ENCODE measurements at places on chromosomes 1 and 21. TPM values are rescaled to one million over a fixed set of nuclear protein-coding genes. Genes with fewer than 3 reads are reported as not detected.

Gene REG4
- total RNA-seq: not detected

- DNase-seq: no peak
Measured at GRCh38 chr1:196372896-196373536, 235.2 kb downstream of the KCNT2 start.

Gene HSD3B2
- total RNA-seq: not detected

- no peak for DNase-seq
Measured at GRCh38 chr21:24737296-24737850, 869.9 kb downstream of the MRPL39 start.

DNA sequence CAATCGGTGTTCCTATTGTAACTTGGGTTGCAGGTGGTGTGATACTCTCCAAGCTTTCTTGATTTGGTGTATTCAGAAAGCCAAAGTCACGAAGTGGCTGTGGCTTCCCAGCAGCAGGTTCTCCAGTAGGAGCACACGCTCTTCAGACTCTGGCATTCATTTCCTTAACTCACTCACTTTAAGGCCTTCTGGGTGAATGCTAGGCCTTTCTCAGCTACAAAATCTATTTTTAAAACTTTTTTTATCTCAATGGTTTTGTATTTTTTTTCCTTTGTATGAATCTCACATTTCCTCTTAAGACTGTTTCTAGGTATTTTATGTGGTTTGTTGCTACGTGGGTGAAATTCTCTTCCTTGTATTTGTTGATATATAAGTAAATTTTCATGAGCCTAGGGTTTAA, 22.9 kb upstream of the PKN2 start:
- no peak for DNase-seq

DNA sequence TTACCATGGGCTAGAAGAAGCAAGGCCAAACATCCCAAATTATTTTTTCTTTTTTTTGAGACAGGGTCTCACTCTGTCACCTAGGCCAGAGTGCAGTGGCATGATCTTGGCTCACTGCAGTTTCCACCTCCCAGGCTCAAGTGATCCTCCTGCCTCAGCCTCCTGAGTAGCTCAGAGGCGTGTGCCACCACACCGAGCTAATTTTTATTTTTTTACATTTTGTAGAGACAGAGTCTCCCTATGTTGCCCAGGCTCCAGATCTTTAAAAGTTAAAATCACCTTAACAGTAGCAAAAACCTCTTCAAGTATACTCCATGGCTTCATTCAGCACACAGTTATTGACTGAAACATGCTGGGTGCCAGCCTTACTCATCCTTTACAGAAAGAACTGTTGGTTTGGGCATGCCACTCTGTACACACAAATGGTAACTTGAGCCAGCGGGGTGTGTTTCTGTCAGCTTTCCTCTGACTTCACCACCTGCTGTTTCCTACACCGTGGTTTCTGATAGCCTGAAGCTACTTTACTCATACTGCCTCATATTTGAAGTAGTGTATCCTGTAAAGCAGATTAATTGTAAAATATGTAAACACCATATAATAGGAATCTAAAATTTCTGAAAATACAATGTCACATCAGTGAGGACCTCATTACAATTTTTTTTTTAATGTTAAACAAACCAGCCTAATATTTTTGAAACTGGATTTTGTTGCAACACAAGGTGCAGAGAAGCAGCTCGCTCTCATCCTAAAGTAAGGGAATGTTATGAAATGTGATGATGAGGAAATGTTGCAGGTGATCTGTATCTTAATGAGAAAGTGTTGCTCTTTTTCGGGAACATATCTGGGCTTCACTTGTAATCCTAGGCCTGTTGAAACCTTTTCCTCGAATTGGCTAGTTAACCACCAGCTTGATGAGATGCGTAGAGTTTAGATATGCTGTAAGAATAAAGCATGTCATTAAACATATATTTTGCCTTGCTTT, 113.9 kb downstream of the ATP5PO start:
- DNase-seq: no peak

- DNase-seq: no peak
Measured at GRCh38 chr1:70856201-70856600, 191.4 kb downstream of the PTGER3 start.

DNA sequence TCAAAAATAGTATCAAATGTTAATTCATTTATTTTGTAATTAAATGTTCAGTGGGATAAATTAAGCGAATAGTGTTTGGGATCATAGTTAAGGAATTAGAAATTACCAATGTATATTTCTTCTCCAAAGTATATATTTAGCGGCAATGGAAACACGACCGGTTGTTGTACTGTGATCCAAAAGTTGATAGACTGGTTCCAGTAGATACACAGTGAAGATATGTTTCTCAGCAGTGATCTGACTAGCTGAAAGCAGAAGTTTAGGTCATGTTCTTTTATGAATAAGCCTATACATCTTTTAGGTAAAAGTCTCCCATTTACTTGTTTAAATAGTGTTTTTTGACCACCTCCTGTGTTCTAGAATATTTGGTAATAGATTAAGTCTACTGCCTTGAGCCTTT, 8.8 kb downstream of the USP16 start:
- DNase-seq: no peak

- DNase-seq: no peak
Measured at GRCh38 chr21:28126521-28127174, 866.0 kb downstream of the LTN1 start.

DNA sequence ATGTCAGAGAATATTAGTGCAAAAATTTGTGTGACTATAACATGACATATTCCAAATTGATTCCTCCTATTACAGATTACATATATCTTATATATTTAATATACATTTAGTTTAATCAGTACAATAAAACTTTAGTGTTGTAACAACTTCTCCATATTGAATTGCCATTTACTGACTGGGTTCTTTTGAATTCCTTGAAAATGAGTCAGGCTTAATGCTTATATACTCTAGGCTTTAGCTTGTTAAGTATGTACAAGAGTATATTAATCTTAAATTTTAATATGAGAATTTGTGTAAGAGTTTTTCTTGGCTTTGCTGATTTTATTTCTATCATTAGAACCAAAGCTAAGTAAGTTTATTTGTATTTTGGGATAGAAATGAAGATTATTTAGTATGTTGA, 40.3 kb downstream of the XPR1 start:
- DNase-seq: no peak
